NCI-H187 treated with DMSO at 0.1 percent for 48 hours (cell line): ENCODE measurements at places on chromosomes 13 and 19.
A peak's percentile ranks its signal among the peaks of the same experiment; 100 is the strongest.

GRCh38 chr13:77779552-77780272 lies 82.2 kb downstream of the SLAIN1 start:
- peak; percentile 11 for DNase-seq

DNA sequence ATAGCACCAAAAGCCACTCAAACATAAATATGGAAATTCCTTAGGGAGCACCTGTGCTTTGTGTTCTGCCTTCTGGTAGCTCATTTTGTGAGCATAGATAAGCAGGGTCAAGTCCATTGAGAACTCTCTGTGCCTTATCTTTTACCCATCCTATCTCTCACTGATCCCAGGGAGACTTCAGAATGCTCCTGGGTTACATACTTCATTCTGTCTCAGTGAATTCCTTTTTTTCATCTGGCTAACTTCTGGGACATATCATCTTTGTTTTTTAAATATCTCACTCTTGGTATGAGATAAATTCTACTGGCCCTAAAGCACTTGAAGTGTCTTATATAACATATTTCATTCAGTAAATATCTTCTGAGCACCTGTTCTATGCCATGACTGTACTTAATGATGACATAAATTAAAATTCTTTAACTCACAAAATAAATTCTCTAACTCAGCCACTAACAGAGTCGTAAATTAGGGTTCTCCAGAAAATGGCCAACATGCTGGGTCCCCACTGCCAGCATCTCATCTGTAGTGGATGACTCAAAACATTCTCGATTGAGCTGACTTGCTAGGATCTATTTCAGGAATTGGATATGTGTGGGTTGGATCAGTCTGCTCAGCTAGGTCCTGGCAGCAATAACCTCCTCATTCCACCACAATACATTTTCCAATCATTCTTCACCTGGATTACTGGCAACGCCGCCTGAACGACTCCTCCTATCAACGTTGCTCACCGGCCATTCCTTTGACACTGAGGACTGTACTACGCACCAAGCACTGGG lies 170.2 kb downstream of the FOXO1 start:
- no peak for DNase-seq

DNA sequence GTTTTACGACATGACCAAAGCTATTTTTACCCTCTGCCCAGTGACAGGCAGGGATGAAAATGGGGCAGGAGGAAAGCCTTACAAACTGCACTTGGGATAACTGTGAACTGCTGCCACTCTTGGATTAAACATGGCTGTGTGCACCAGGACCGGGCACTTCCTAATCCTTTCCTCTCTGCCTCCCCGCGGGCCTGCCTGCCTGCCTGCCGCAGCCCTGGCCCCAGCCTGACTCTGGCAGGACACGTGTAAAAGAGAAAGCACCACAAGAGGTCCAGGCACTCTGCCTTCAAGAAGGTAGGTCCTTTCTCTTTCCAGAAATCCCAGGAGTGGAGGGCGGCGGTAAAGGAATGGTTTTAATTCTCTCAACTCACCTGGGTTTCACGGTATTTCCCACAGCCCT lies 4.8 kb downstream of the TSHZ3 start:
- DNase-seq: no peak

DNA sequence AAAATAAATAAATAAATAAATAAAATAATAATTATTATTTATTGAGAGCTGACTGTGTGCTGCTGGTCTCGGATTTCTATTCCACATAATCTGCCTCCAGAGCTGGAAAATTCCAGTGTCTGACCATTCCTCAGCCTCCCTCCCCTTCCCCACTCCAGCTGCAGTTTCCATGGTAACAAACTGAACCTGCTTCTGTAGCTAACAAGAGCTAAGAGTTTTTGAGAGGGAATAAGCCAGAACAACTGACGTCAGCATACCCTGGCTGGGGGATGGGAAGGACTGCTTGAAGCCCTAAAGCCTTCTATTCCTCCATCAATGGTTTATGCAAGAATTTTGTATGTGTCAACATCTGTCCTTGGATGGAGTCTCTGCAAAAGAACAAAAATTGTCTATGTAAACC lies 26.0 kb upstream of the PEG3 start:
- no peak for DNase-seq

- DNase-seq: peak; percentile 86
Measured at GRCh38 chr13:21934284-21934683, 263.4 kb downstream of the FGF9 start.

DNA sequence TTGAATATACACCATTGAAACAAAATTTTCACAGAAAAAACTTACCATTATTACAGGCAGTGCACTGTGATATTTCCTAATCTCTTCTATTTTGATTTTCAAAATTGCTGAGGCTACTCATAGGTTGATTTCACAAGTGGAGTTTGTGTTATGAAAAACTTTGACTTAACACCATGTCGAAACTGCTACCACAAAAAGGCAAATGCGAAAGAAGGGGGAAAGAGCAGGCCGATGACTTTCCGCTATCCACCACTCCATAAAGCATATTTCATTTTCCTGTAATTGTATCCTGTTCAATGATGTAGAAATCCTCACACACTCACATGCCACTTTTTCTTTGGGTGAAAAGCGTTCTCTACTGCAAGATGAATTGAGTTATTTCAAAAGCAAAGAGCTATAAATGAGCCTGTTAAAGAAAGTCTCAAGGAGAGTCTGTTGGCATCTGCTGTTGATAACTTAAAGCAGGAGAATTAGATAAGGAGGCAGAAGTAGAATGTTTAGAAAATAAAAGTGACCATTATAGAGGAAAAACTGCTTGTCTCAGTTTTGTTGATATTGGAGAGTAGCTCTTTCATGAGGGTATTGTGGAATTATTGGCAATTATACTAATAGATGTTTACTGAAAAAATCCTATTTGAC lies 18.8 kb downstream of the KL start:
- DNase-seq: no peak

DNA sequence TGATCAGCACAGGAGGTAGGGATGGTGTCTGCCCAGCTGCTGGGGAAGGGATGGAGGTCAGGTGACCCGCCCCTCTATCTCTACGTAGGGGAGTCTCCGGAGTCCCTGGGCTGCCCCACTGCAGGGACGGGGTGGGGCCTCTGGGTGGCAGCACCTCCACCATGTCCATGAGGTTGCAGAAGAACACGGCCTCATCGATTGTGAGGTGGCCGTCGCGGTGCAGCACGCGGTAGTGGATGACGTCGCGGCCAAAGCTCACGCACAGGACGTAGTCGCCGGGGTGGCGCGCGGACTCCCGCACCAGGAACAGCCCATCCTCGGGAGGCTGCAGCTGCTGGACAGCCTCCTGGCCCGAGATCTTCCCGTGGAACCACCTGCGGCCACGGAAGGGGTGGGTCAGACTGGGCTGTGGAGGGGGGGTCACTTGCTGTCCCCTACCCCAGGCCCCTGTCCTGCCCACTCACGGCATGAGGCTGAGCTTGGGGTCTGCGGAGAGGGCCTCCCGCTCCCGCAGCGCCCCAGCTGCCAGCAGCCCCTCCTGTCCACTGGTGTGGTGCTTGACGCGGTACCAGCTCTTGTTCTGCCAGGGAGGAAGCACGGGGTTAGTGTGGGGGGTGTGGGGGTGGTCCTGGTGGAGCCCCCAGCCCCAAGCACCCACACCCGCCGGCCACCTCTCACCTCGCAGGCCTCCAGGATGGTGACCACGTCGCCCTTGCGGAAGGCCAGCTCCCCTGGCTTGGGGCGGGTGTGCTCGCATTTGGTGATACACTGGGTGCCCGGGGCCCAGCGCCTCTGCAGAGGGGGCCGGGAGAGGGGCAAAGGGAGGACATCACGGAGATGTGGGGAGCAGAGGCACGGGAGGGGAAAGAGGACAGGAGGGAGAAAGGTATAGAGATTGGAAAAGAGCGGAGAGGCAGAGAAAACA lies 2.3 kb downstream of the MATK start:
- no peak for DNase-seq

- DNase-seq: no peak
Measured at GRCh38 chr13:28856287-28856686, 36.1 kb downstream of the MTUS2 start.

GRCh38 chr13:111929036-111929616 lies 137.8 kb upstream of the SOX1 start:
- no peak for DNase-seq

DNA sequence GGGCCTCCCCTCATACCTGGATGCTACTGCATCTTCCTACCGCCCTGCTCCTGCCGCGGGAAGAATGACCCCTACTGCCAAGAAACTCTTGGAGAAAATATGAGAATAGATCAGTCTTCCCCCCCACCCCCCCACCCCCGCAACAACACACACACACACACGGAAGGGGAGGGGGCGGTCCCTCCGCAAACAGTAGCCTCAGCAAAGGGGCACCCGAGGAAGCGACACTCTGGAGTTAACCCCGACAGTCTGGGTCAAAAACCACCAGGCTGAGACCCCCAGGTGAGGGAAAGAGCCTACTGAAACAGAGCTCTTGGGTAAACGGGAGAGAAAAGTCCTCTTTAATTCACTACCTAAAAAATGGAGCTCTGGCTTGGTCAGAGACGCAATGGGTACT lies 1.2 kb downstream of the MED26 start:
- DNase-seq: no peak

- DNase-seq: no peak
Measured at GRCh38 chr19:35642798-35643254, 1.3 kb downstream of the ETV2 start.

- DNase-seq: no peak
Measured at GRCh38 chr13:43270130-43270830, 246.9 kb downstream of the DNAJC15 start.
